NCI-H1092 (cell line): ENCODE measurements at places on chromosomes 3 and 15.

- DNase-seq, result peak; percentile 13
These were observed 848 bp upstream of the CADPS start for GRCh38 chr3:62876064-62876463.

DNA sequence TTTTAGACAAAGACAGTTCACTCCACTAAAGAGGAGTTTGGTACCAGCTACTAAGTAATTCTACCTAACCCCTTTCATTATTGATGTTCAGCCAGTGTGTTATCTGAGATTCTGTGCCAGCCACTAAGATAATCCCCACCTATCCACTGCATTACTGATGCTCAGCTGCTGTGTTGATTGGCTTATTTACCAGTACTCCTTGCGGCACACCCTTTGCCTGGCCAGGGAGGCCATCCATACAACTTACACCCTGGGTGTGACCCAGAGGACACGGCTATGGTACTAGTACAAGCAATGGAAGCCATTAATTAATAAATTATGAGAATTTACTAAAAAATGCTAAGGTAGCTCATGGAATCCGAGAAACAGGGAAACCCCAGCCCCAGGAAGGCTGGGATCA is 290.7 kb upstream of the CTNNB1 start:
- DNase-seq, result no peak

- peak; percentile 96 for DNase-seq
These were observed at the start of gene CIAO2A for GRCh38 chr15:64093627-64094417. Gene CIAO2A, minus strand, starts transcription at chr15:64093838. Its CDS starts 70 bp downstream, at chr15:64093768.

GRCh38 chr3:101836652-101837598 is 12.4 kb upstream of the NFKBIZ start:
- DNase-seq, result no peak
